NCI-H1694 (cell line): ENCODE measurements at places on chromosomes 6 and 20.

DNA sequence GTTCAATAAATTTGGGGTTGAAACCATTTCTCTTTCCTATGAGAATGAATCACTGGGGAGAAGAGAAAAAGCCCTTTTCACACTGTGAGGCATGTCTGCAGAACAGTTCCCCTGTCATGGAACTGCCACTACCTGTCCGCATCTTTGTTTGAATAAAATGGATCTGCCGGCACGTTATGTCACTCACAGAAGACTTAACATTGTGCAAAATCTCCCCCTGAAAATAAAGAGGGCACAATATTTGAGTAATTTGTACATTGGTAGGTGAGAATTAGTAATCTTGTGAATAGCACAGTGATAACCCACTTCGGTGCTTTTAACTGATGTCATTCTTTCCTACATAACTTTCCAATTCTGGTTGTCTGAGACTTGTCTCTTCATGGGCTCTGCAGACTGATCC, 804.0 kb downstream of the C6orf118 start:
- DNase-seq, result no peak

GRCh38 chr6:83592770-83593394, 80.5 kb downstream of the PRSS35 start:
- DNase-seq, result no peak

DNA sequence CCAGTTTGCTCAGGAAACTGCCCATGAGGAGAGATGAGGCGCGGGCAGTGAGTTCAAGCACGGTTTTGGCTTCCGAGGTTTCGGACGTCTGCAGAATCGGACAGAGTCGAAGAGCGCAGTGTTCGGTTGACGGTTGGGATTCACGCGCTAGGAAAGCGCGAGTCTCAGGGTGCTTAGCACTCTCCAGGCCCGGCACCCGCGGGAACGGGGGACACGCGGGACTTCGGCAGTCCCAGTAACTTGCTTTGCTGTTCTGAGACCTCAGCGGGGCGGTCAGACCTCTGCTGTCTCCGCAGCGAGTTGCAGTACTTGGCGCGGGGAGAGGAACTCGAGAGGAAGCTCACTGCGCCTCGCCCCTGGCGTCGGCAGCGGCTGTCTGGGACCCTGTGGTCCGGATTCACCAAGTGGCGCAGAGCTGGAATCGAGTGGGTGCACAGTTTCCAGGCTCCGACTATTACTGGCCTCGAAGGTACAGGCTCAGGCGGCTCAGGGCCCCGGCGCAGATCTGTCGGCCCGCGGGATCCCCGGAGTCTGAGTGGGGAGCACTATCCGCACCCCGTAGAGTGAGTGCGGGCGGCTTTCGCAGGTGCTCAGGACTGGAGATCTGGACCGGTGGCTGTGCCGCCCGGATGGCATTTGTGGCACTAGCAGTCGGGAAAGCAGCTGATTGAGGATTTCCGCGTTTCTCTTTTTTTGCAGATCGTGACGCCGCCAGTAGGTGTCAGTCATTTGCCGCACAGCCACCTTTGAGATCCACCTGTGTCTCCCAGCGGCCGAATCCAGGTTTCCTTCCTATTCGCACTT, at the start of gene POM121L2:
Gene POM121L2, minus strand, starts transcription at position 128 of the 804 bp plus-strand sequence. Its CDS starts 103 bp downstream, at position 25.
- DNase-seq, result no peak

DNA sequence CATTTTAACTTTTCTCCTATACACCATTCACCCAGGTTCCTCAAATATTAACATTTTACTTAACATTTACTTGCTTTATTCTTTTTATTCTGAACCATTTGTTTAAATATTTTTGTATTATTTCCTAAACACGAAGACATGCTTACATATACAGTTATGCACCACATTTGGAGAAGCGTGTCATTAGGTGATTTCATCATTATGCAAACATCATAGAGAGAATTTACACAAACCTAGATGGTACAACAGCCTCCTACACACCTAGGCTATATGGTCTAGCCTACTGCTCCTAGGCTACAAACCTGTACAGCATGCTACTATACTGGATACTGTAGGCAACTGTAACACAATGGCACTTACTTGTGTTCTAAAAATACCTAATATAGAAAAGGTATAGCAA, 6.6 kb downstream of the TDP2 start:
- no peak for DNase-seq

GRCh38 chr6:70298068-70298467, 4.8 kb downstream of the COL9A1 start:
- DNase-seq, result no peak

- DNase-seq, result no peak
Observed at GRCh38 chr6:131861381-131861780, 53.6 kb downstream of the ENPP1 start.

DNA sequence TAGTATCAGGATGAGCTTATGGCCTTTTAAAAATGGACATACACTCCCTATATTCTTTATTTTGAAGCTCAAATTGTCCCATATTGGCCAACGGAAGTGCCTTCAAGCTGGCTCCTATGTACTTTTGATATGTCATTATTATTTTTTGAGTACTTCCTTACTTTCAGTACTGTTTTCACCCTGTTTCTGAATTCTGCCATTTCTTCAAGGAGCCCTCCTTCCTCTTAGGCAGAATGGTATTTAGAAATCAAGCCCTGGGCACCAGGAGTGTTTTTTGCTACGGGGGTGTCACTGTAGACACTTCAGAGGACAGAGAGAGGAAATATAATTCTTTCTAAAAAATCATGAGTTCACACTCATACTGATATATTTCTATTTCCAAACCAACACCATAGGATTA, 5.5 kb upstream of the MYLK4 start:
- DNase-seq, result no peak

DNA sequence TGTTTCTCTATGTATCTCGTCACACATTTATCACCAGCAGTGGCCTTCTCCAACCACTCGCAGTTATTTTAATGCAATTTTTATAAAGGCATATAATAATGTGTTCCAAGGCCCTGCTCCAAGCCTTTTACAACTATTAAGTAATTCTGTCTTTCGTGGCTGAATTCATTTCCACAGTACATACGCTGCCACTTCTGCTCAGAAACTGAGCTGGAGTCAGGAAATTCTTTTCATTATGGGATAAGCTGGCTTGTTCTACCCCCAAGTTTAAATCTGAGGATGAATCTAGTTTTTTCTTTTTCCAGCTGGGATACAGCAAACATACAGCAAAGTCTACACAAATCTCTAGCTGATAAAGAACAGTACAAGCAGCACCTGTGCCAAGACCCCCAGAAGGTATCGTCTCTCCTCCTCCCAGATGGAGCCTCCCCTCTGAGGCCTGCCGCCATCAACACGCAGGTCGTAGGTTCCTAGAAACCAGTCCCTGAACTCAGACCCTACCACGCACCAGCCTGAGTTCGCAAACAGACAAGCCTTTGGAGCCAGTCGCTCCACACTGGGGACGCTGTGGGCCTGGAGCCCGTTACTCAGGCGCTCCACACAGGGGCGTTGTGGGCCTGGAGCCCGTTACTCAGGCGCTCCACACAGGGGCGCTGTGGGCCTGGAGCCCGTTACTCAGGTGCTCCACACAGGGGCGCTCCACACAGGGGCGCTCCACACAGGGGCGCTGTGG, 263.5 kb downstream of the THBS2 start:
- DNase-seq, result no peak

DNA sequence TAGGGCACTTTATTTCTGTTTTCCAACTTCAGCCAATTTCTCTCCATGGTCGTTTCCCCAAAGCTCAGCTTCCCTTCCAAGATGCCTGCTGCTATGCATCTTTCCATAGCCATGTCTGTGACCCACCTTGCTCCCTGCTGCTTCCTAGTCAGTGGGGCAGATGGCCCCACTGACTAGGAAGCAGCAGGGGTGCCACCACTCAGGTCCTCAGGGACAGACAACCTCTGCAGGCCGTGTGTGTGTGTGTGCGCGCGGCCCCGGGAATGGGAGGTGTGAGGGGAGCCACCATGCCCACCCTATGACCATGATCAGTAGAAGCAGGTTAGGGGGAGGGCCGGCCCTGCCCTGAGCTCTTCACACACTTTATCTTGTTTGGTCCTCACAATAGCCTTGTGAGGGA, 2.7 kb upstream of the IP6K3 start:
- DNase-seq, result no peak

DNA sequence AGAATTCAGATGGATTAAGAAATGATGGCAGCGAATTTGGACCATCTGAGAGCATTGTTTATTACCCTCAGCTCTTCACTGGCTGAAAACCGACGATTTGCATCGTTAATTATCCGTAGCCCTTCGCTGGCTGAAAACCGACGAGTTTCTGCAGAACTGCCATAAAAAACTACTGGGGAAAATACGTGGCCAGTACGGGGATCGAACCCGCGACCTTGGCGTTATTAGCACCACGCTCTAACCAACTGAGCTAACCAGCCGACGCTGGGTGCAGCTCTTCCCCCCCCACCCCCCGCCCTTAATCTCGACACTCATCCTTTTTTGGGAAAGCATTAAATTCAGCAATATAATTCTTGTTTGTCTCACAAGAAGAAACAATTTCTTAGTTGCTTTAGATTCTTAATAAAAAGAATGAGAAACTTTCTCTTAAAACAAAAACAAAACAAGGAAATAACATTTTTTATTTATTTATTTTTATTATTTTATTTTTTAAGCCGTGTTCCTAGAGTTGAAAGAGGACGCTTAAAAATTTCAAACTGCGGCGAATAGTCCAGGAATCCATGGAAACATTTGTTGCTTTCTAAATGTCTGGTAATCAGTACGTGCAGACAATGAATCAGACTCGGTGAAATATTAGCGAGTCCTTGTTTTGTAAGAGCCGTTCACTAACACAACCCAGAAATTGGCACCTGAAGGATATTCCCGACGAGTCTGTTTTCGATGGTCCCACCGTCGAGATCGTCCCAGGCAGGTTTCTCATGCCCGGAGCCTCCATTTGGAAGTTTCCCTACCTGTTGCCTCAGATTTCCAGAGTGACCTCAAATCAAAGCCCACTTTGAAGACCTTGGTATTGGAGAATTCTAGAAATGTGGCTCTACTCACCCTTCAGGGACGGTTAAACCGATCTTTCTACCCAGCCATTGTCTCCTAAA, 27.8 kb downstream of the PRSS16 start:
- DNase-seq, result no peak

DNA sequence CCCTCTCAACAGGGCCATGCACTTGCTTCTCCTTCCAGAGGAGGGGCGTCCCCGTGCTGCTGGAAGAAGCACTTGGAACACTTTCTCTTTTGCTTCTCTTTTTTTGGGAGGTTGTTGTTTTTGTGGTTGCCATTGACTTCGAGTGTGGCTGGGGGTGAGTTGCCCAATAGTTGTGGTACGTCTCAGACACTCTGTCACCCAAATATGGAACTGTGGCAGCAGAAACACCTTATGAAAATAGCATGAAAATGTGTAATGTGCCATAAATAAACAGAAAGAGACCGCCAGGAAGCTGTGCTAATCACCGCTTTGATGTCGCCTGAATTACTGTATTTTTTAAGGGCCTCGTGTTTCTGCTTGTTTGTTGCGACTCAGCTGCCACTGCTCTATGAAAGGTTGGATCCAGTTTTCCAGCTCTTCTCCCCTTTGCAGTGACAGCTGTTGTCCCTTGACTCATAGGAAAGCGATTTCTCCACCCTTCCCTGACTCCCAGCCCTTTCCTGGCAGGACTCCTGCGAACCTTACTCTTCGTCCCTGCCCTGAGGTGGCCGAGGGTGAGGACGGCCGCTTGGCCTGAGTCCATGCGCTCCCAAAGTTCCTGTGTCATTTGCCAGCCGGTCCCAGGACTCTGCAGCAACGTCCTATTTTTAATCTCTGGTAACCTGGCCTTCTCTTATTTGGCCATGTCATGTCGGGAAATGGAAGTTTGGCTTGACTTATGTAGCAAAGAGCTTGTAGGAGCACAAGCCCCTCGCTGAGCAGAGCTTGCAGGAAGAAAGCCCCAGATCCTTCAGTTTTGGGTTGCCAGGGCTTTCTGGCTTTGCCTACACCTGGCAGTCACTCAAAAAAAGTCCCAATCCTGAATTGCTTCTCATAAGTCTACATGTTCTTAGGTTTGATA, 694.6 kb downstream of the QKI start:
- peak; percentile 7 for DNase-seq

- no peak for DNase-seq
Observed at GRCh38 chr20:24149881-24150307, 161.3 kb upstream of the GGTLC1 start.

GRCh38 chr6:31568537-31568961, 3.5 kb upstream of the LTA start:
- DNase-seq, result no peak

- no peak for DNase-seq
Observed at GRCh38 chr6:390914-391558, 516 bp upstream of the IRF4 start.

GRCh38 chr6:5036269-5036668, 32.4 kb upstream of the RPP40 start:
- DNase-seq, result peak; percentile 83

DNA sequence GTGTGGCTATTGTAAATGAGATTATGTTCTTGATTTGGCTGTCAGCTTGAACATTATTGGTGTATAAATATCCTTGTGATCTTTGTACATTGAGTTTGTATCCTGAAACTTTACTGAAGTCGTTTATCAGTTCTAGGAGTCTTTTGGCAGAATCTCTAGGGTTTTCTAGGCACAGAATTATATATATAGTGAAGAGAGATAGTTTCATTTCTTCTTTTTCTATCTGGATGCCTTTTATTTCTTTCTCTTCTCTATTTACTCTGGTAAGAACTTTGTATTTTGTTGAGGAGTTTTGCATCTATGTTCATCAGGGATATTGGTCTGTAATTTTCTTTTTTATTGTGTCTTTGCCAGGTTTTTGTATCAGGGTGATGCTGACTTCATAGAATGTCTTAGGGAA, 589.2 kb upstream of the MAN1A1 start:
- DNase-seq, result no peak

GRCh38 chr20:58160451-58161061, 67.9 kb downstream of the ANKRD60 start:
- DNase-seq, result no peak

DNA sequence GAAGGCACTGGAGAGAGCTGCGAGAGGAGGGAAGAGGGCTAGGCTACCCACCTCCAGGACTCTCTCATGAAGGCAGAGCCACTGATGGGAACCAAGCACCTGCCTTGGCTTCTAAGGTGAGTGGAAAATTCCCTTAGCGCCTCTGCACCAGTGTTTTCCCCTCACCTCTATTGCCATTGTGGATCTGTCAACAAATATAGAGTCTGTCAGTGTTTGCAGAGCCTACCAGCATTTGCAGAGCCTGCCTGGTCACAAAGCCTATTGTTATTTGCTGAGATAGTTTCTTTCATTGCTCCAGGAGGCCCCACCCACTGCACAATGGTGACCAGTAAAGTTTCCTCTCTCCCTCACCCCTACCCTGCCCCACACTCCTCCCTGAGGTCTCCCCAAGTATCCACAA, 141.9 kb downstream of the MRPL14 start:
- DNase-seq, result no peak

DNA sequence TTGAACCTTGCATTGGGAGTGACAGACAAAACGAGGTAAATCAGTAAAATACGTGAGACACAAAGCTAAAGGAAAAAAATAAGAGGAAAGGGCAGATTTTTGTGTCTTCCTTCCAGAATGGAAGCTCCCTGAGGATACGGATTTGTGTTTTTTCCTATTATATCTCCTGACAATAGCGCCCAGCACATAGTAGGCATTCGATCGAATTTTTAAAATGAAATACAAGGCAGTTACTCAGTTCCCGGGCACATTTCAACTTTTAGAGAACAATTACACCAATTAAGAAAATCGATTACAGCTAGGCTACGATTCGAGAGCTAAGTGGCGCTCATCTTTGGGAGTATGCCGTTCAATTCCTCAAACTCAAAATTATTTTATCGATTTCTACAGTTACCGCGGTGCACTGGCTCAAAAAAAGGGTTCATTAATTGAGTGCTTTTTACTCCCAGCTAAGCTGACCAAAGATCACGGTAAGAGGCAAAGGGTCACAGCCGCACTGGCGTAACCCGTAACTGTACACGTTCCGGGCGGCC, 443 bp downstream of the RMND1 start:
- DNase-seq, result no peak

GRCh38 chr20:32368323-32368722, 10.2 kb downstream of the ASXL1 start:
- no peak for DNase-seq
